AG08396 (cell line): ENCODE measurements at places on chromosomes 7 and 10.

DNA sequence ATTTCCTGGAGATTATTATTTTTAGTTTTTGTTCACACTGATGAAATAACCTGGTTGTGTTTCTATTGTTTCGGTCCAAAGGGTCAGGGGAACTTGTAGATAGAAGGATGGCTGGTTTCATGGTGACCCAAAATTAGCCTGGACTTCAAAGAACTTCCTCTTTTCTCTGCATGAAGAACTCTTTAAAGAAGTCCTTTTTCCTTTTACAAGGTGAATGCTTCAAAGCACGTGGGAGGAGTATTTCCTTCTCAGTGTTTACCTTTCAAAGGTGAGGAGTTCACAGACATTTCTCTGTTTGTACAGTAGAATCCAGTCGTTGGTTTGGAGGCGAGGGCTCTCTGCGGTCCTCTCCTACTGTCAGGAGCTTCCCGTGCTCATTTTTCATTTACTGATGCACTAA is 561.7 kb downstream of the GATA3 start:
- DNase-seq = no peak

DNA sequence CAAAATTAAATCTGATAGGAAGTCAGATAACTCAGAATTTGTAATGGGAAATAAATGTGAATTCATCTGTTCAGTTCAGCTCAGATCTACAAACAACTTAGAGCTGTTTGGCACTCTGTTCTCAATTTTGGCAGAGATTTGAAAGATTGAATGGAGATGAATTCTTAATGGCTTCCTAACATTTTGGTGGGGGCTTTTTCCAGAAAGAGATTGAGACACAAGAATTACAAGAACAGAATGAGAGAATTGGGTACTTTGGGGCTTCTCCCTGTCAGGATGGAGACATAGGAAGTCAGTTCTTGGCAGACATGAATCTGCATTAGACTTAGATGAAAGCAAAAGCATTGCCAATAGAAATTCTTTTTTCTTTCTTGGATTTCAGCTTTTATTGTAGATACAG is 39.0 kb upstream of the PTPRZ1 start:
- no peak for DNase-seq

- no peak for DNase-seq
Observed at GRCh38 chr7:155713384-155713783, 68.9 kb downstream of the RBM33 start.

- DNase-seq = no peak
Observed at GRCh38 chr10:83539528-83540308, 599.6 kb upstream of the GHITM start.
